SK-MEL-5 (cell line): ENCODE measurements at places on chromosomes 1 and 21. TPM values are rescaled to one million over a fixed set of nuclear protein-coding genes. Genes with fewer than 3 reads are reported as not detected.

TPTE gene
- 0.26 and 1.5 TPM in 2 replicates for total RNA-seq

SORT1 gene
- total RNA-seq: 23.7 and 25.8 TPM in 2 replicates

- DNase-seq: no peak
Observed at GRCh38 chr1:40582116-40582515, 50.7 kb downstream of the ZNF684 start.

GRCh38 chr1:200036619-200037270, 9.2 kb downstream of the NR5A2 start:
- DNase-seq: no peak

DNA sequence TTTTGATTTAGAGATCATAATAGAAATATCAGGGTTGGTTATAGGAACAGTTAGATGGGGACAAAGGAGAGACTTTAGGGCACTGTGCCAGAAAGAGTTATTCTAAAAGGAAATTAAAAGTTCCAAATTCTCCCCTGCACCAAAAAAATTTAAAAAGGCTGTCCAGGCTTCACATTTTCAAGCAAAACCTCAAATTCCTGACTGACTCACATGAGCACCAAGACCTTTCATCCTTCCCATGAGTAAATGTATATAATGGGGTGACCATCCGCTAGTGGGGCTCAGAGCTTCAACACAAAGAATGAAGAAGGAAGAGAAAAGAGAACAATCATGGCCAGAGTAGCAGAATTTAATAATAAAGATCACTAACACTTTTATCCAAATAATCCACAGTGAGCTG, 131.6 kb upstream of the MROH9 start:
- no peak for DNase-seq

DNA sequence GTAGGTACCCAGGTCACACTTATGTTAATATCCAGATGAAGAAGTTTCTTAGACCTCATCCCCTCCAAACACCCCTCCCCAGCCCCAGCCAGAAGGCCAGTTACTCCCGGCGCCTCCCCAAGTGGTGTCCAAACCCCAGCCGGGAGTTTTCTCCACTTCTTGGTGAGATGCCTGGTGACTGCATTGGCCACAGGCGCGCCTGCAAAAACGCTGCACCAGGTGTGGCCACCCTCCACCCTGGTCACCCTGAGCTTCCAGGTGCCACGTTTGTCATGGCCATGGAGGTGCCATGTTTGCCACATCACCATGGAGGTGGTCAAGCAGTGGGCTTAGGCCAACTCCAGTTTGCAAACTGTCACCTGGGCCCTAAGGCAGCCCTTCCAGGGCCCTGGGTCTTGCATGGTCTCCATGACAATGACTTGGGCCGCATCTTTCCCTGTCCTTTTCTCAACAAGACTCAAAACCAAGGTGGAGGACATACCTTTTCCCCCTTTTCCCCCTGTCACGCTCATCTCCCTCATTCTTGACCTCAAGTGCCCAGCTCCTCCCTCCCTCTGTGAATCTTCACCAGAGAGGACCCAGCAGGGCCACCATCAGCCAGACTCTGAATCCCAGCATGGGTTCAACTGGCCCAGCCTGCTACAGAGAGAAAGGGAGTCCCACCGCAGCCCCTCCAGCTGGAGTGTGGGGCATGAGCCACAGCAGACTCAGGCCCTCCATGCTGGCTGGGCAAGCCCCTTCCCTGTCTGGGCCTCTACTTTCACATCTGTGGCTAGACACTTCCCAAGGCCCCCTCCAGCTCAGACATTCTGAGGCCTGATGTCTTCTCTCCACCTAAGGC, 125.9 kb upstream of the ZBTB40 start:
- no peak for DNase-seq

DNA sequence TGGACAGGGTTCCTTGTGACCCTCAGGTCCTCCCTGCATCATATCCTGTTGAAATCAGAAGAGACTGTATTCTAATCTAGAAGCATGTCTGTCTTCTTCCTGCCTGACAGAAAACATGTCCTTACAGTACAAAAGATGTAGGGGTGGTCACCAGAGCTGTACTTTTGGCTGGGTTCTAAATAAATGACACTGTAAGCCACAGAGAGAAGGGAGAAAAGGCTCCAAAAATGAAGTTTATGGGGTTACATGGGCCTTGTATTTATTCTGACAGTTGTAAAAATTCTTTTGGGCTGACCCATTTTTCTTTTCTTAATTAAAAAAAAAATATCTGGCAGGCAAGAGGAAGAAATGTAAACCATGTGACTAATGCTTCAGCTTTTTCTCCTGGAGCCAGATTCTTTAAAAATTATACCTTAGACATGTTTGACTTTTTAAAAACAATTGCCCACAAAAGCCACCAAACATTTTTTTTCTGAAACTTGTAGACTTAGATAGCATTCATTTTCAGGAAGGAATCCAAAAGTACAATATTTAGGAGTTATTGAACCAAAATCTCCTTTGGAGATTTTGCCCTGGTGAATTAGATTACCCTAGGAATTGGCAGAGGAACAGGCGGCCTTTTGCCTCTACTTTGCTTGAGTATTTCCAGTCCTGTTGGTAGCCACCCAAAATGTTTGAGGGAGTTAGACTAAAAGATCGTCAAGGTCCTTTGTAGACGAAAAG, 17.1 kb downstream of the RGL1 start:
- DNase-seq: no peak
